Mucosa of descending colon (tissue), 3 donors: ENCODE measurements at places on chromosomes 5 and 9. TPM values are rescaled to one million over a fixed set of nuclear protein-coding genes. Genes with fewer than 3 reads are reported as not detected.

DNA sequence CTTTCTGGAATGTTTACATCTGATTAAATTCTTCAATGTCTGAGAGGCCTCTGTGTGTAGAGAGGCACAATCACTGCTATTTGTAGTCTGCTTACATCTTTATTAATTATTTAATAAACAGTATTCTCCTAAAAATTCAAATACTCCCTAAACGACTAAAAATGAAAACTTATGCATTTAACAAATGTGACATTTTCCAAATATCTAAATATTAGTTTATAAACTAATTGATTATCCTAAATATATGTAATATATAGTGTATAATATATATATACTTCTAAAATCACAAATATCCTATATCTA, 57.7 kb upstream of the ZBED3 start:
- DNase-seq: no peak

GRCh38 chr9:78698371-78698770, 401.4 kb downstream of the PSAT1 start:
- DNase-seq: no peak

- DNase-seq: no peak
Observed at GRCh38 chr9:137206602-137207001, 1.1 kb downstream of the NDOR1 start.

DNA sequence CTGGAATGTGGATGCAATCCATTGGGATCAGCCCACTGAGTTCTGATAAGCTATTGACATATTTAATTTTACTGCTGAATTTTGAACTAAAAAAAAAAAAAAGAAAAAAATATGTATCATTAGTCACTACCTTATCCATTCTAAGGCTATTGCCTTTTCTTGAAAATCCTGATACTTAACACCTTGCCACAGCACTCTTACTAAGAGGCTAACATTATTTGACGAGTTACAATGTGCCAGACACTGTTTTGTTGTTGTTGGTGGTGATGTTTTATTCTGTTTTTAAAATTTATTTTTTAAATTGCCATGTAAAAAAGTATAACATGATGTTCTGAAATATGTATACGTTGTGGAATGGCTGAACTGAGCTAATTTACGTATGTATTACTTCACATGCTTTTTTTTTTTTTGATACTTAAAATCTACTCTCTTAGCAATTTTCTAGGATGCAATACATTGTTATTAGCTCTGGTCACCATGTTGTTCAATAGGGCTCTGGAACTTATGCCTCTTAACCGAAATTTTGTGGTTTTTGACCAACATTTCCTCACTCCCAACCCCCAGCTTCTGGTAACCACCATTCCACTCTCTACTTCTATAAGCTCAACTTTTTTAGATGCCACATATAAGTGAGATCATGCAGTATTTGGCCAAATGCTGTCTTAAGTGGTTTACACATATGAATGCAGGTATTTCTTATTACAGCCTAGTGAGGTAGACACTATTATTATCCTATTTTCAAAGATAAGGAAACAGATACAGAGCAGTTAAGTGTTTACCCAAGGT, 134.8 kb upstream of the PCA3 start:
- no peak for DNase-seq

DNA sequence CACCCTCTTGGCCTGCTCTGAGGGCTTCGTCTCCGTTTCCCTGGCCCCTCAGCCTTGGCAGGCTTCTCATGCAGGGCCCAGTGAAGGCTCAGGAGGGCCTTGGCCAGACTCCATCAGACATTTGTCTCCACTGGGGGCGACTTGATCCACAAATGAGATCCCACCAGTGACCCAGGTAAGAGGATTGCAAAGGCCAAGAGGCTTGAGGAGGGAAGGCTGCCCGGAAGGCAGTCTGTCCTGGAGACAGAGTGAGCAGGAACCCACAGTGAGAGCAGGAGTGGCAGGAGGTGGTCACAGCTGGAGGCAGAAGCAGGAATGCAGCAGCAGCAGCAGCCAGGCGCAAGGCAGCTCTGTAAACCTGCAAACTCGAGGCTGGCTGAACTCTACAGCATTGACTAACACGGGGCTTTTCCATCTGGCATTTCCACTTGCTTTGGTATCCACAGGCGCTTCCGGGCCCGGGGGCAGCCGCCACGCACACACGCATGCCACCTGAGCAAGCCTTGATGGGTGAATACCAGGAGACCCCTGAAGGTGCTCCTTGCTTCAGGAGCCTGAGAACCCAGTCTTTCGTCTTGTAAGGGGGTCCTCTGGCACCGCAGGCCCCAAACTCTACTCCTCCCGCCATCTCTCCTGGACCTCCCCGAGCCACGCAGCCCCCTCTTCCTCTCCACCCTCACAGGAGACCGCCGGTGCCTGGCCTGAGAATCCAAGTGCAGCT, 14.7 kb downstream of the MGAT1 start:
- no peak for DNase-seq

DNA sequence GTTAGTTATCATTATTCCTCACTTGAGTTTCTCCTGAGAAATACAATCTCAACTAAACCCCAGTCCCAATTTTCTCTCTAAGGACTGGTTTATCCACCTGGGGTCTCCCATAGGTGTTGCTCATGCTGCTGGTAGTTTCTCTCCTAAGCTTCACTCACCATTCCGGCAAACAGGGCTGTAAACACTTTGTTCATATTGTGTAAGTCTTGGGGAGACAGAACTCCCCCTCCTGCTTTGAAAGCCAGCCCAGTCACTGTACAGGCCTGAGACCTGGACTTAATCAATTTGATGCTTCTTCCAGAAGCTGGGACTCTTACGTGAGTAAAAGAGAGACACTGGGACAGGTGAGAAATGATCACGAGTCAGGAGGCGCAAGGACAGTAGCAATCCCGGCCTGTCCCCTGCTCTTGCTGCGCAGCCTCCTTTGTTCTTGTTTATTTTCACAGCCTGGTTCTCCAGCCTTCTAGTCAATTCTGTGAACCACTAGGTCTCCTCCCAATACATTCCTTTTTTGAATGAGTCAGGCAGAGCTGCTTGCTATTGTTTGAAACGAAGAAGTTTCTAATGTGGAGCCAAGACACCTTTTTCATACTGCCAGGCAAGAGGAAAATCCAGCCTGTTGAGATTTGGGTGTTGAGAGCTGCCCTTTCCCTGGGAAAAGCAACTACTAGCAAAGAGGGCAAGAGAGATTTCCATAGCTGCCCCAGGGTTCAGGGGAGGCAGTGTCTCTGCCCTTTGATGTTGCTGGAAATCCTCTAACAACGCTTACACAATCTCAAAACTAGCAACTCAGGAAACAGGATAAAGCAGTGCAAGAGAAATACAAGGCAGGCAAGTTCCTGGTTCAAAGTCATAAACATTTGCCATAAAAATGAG, 9.2 kb upstream of the SHROOM1 start:
- no peak for DNase-seq

GRCh38 chr9:133710661-133711427, 27.3 kb downstream of the SARDH start:
- DNase-seq: peak; percentile 10

GRCh38 chr5:115623658-115624057, 2.2 kb downstream of the TMED7 start:
- no peak for DNase-seq

GRCh38 chr9:842635-843426, 1.3 kb downstream of the DMRT1 start:
- no peak for DNase-seq

- DNase-seq: no peak
Observed at GRCh38 chr5:21765406-21765805, 1087.7 kb downstream of the CDH12 start.

- DNase-seq: peak; percentile 81
Observed at GRCh38 chr9:34047864-34048726, 592 bp downstream of the UBAP2 start.

TRIO gene
- total RNA-seq: 164 TPM

GMCL2 gene
- total RNA-seq: not detected

FAT2 gene
- not detected for total RNA-seq

COL23A1 gene
- total RNA-seq: 2.7 TPM

CD72 gene
- total RNA-seq: 1.6 TPM

MEIKIN gene
- total RNA-seq: not detected

ADGRD2 gene
- total RNA-seq: not detected

ADAMTS16 gene
- 0.35 TPM for total RNA-seq

CARD9 gene
- 2.2 TPM for total RNA-seq

PAIP1 gene
- total RNA-seq: 54.0 TPM

AQP7 gene
- 17.2 TPM for total RNA-seq

RACK1 gene
- 1,367 TPM for total RNA-seq
